ENCODE measurements at places on chromosomes 13 and 19.
A peak's percentile ranks its signal among the peaks of the same experiment; 100 is the strongest.

GRCh38 chr19:43812688-43813087 lies 10.4 kb upstream of the LYPD5 start:
- no peak for DNase-seq

GRCh38 chr19:35868172-35868822 lies at the start of gene APLP1:
TSS of gene APLP1 (plus strand) at chr19:35868574. CDS start at chr19:35868637, 63 bp downstream.
- DNase-seq: no peak

DNA sequence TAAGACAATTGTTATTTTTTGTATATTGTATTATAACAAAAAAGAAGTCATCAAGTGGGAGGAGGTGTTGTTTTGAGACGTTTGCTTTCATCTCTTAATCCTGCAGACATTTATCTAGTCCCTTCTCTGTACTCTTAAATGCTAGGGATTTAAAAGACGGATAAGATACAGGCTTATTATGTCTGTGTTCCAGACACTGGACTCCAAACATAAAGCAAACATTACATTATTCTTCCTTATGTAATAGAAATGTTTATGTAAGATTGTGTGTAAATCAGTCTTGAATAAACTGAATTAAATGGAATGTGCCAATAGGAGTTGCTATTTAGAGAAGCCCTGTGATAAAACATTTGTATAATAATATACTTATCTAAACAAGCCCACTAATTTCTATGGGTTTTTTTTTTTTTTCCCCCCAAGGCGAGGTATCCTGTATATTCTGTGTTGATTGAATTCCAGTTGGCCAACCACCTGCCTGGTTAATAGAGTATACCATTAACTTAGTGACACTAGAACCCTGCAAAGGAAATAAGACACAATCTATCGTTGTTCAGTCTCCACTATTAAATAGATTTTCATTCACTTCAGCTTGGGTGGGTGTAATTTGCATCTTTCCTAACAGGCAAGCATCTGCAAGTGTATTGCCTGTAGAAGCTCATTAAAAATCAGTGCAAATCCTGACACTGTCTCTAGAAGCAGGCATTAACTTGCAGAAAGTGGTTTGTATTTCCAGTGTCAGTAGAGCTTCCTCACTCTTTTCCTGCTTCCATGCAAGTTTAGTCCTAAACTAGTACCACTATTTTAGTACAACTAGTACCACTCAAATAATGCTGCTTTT lies 69.0 kb downstream of the LRCH1 start:
- DNase-seq: no peak

DNA sequence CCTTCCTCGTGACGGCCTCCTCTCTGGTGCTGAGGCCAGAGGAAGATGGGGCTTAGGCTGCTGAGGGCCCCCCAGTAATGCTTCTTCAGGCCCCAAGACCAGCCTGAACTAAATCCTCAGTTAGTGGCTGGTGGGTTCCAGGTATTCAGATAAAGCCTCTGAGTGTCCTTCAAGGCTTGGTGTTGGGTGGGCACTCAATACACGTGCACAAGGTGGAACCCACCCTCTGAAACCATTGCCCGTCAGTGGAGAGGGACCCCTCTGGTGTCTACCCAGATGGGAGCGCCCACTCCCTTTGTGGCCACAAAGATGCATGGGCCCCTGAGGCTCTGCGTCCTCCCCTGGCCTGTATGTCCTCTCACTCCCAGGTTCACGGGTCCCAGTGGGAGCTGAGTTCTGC lies 79.0 kb downstream of the IER2 start:
- DNase-seq: no peak

DNA sequence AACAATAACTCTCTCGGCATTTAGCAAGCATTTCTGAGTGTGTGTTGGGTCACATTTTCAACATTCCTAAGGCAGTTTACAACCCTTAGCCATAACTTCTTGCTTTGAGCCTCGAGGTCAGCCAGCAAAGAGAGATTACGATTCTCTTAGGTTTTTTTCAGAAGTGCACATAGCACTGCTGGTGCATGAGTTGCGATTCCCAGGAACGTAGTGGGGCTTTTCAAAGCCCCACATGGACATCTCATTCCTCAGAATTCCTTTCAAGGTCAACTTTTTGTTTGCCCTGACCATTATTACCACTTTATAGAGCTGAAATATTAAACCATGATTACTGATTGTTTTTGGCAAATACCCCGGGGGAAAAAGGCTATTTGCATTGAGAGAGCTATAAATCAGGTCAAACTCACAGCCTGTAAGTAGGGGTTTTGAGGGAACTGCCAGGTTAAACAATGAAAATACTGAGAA lies 705.3 kb downstream of the GPC5 start:
- DNase-seq: no peak

GRCh38 chr13:95221971-95222732 lies 79.1 kb downstream of the ABCC4 start:
- DNase-seq: peak; percentile 59

DNA sequence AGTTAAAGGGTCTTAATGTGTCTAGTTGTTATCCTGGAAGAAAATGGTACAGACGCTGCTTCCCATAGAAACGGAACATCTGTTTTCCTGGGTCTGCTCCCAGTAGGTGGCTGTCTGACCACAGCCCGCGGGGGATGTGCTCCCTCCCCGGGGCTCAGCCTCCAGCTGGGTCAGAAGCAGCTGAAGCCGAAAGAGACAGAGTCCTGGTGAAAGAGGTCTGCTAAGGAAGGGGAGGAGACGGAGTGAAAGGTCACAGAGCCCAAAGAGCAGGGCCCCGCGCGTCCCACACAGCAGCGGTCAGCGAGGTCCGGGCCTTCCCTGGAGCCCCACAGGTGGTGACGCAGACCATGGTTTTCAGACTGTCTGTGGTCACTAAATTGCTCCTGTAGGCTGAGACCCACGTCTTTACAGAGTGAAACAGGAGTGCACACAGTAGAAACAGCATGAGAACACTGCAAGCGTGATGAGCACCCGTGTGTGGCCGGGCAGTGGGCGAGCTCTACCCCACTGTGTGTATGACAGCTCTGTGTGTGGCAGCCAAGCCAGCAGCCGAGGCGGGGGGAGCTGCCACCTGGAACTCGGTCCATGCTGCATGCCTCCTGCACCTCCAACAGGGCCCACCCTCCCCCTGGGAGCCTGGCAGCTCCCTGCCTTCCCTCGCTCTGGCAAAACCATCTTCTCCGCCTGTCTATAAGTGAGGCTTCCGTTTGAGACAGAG lies 52.0 kb upstream of the C13orf46 start:
- no peak for DNase-seq

- no peak for DNase-seq
These were observed 11.4 kb downstream of the CHAMP1 start for GRCh38 chr13:114325729-114326128.

DNA sequence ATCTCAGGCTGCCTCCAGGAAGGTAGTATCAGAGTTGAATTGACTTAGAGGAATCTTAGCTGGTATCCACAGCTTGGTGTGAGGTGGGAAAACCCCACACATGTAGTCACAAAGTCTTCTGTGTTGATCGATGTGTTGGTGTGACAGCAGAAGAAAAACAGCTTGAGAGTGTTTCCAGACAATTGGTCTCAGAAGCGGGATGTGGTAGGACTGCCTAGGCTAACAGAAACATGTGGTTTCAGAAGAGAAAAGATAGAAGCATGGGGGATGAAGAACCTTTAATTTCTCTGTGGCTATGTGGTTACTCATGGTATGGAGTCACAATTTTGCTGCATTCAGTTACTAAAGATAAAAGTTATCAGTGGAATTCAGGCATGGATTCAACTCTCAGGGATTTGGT lies 134.7 kb upstream of the SLITRK5 start:
- no peak for DNase-seq

Measured in lower leg skin (tissue), 4 donors.